Pons (tissue), 1 donor: ENCODE measurements at places on chromosomes 7 and 10.

DNA sequence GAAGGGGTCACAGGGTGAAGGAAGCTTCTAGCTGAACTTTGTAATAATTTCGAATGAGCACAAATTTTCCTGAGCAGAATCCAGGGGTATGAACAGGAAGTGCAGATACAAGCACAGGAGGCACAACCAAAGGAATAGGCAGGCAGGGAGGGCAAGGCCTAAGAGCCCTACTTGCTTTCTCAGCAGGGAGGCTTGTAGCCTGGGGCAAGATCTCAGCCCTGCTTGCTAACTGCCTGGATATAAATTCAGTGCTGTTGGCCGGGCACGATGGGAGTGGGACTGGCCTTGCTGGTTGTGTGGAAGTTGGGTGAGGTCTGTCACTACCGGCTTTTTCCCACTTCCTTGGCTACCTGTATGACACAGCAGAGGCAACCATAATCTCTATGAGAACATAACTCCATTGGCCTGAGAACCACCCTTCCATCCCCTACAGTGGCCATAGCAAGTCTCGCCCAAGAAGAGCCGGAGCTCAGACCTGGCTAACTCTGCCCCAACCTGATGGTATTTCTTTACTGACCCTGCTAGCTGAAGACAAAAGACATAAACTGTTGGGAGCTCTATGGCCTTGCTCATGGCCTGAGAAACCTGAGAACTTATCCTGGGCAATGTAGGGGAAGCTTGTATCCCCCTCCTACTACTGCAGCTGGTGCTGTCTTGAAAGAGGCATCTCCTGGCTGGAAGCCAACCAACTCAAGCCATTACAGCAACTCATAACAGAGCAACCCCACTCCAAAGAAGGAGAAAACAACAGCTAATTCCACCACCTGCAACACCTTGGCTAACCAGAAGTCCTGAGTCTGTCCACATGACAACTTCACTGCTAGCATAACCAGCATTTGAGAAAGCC, 27.6 kb downstream of the CLDN12 start:
- no peak for DNase-seq

GRCh38 chr10:97583476-97583875, 713 bp upstream of the HOGA1 start:
- no peak for DNase-seq

DNA sequence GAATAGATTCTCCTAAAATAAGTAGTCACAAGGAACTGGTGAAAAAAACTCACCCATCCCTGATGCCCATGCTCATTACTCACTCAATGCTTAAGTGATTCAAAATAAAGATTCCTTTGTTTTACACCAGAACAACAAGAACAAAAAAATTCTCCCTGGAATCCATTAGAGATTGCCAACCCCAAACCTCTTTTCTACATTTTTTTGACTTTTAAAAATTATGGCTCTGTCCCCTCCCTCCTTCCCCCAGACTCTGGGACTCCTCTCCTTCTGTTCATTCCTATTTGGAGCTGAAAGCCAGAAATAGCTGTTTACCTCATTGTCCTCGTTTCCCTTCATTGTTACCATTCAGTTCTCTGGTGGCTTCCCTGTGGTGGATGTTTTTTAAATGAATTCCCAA, 63.2 kb upstream of the FHIP2A start:
- DNase-seq: peak; percentile 52

DNA sequence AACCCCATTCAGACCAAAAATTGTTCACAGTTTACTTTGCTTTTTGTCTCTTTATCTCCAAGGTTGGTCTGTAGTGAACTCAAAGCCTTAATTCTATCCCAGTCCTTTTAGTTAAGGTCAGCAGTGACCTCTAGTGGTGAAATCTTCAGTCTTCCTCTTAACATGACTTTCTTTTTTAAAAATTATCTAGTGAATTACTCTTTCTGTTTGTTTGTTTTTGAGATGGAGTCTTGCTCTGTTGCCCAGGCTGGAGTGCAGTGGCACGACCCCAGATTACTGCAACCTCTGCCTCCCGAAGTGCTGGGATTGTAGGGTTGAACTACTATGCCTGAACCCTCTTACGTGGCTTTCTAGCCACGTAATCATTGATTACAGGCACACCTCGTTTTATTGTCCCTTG, 25.0 kb downstream of the ZNF487 start:
- peak; percentile 92 for DNase-seq

- peak; percentile 15 for DNase-seq
Measured at GRCh38 chr10:71971769-71972555, 7.8 kb downstream of the CHST3 start.

DNA sequence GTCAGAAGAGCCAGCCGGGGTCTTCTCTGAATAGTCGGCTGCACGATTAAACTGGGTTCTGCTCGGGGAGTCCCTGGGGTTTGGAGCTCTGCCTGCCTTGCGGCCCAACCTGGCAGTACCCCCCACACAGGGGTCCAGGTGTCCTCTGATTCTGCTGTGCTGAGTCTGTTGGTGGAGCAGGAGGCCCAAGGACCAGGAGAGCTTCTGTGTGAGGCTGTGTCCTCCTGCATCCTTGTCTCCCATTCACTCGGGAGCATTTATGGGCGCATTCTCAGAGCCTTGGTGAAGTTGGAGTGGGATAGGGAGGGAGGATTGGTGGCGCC, 14.2 kb downstream of the INPP5A start:
- no peak for DNase-seq

- no peak for DNase-seq
Measured at GRCh38 chr7:31939076-31939475, 131.1 kb downstream of the PDE1C start.

DNA sequence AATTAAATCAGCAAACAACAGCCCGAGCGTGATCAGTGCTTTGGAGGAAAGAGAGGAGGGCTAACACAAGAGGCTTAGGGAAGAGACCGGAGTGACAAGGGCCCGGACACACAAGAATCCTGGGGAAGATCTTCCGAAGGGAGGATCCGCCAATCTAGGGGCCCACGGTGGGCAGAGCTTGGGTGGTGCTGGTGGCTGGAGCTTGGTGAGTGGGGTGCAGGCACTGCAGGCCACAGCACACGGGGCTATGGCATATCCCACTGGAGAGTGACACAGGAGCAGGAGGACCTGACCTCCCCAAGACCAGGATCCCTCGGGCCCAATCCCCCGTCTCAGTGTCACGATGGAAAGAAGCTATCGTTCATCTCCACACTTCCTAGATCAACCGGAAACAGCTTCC, 471.3 kb upstream of the FOXK1 start:
- DNase-seq: no peak

GRCh38 chr7:154699417-154699816, 303.5 kb downstream of the PAXIP1 start:
- no peak for DNase-seq
